ENCODE measurements at places on chromosomes 4 and X.

- no peak for DNase-seq
Measured at GRCh38 chr4:8844976-8845690, 26.5 kb downstream of the HMX1 start.

DNA sequence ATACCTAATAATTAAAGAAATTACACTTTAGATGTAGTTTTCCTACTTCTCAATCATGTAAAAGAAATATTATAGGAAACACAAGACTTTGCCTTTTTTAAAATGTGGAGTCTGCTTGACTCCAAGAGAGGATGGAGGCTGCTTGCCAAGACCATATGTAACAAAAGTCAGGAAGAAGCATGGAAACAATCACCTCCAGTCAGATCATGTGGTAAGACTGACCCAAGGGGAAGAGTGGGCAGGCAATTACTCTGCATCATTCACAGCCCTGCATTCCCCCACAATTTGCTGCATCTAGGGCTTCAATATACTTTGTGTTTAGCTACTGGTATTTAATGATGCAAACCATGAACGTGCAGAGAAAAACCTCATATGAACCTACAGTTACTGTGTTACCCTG, 78.0 kb upstream of the RXFP1 start:
- DNase-seq, result no peak

- no peak for DNase-seq
Measured at GRCh38 chrX:19832191-19832965, 55.0 kb downstream of the SH3KBP1 start.

- DNase-seq, result no peak
Measured at GRCh38 chr4:89572224-89572858, 264.6 kb downstream of the SNCA start.

DNA sequence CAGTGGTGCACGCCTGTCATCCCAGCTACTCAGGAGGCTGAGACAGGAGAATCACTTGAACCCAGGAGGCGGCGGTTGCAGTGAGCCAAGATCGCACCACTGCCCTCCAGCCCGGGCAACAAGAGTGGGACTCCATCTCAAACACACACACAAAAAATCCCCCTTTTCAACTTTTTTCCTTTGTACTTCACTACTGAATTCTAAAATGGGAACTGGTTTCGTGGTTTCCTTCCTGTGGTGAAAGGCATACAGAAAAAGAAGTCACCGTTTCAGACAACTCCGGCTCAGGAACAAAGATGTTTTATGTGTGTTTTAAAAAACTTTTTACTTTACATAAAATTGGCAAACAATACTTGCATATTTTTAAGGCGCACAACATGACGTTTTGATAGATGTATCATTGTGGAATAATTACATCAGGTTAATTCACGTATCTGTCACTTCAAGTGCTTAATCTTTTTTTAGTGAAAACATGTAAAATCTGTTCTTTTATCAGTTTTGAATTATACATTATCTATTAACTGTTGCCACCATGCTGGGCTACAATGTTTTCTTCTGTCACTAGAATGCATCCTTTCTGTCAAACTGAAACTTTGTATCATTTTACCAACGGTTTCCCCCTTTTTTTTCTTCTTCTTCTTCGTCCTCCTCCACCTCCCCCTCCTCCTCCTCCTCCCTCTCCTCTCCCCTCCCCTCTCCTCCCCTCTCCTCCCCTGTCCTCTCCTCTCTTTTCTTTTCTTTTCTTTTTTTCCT, 186.0 kb downstream of the CRLF2 start:
- no peak for DNase-seq

DNA sequence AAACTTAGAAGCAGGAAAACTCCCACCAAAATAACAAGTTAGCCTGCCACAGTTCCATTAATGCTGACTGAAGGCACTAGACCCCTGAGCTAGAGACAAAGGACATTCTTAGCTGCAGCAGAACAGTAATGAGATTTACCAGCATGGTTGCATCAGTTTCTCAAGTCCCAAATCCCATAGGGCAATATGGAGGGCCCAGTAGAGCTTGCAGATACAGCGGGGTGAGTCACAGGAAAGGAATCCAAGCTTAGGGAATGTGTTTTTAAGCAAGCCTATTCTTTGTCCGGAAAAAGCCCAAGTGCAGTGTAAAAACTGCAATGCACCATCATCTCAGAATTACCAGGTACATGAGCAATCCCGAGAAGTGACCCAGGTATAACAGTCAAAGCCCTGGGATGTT, 51.3 kb upstream of the EXOC1L start:
- DNase-seq, result no peak
